Esophagus squamous epithelium (tissue), 5 donors: ENCODE measurements at places on chromosomes 11 and 22.

GRCh38 chr22:47063071-47063509, 300.6 kb downstream of the TBC1D22A start:
- DNase-seq = no peak

GRCh38 chr11:78715639-78716311, 141.1 kb upstream of the NARS2 start:
- no peak for DNase-seq

DNA sequence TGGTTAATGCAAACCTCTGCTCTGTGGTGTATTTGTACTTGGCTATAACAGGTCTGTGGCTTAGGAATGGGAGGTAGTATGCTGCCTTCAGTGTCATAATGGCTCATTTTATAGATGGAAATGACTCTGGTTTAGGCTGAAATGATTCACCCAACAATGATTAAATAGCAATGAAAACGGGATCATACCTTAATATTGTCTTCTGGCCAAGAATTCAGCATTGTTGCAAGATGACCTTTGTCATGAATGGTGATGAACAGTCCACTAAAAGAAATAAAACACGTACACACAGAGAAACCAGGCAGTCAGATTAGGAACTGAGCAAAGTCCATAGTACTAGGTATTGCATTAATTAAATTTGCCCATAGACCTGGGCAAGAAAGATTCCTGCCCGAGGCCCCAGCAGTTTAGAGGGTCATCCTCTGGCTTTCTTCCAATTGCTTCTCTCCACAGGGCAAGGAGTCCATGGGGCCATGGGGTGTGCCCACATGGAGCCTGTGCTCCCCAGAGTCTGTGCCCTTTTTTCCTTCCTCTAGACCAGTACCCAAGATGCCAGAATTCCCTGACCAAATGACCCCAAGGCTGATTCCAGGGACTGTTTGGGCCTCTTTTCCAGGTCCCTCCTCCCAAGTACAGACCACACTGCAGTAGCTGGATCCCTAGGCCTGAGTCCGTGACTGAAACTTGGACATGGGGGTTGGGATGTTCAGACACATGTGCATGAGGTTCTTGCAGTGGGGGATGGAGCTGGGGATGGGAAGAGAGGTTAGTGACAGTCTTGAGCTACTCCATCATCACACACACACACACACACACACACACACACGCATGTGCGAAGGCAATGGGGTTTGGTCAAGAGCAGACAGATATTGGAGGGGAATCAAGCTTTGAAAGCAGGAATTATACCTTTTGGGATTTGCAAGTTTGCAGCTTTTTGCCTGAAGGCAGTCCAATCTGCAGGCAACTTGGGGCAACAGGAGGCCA, 134.2 kb downstream of the CCDC81 start:
- no peak for DNase-seq

DNA sequence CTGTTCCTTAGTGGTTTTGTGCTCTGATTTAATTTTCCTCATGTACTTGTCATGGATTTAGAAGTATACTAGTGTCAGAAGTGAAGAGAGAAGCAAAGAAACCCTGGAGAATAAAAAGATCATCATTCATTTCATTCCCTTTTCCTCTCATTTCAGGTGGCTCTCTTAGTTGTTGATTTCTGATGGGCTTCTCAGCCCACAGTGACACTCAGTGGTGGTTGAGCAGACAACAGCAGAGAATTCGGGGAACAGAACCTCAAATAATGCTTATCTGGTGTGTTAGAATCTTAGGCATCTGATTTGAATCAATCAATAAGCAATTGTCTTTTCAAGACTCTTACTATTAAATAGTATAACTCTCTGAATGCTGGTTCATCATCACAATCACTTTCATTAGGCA, 1289.4 kb downstream of the FAM181B start:
- DNase-seq = no peak

- DNase-seq = no peak
Observed at GRCh38 chr11:107702723-107703122, 9.1 kb downstream of the SLN start.

DNA sequence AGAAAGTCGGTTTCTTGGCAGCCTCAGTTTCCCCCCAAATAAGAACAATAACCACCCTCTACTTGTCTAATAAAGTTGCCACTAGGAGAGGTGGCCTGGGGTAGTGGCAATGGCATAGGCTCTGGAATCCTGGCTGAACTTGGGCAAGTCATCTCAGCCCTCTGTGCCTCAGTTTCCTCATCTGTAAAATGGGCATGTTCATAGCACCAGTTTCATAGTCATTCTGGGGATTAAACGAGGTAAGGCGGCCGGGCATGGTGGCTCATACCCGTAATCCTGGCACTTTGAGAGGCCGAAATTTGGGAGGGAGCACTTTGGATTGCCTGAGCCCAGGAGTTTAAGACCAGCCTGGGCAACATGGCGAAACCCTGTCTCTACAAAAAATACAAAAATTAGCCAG, 63.0 kb downstream of the SGSM1 start:
- no peak for DNase-seq

GRCh38 chr11:13465909-13466371, 2.9 kb upstream of the BTBD10 start:
- no peak for DNase-seq

DNA sequence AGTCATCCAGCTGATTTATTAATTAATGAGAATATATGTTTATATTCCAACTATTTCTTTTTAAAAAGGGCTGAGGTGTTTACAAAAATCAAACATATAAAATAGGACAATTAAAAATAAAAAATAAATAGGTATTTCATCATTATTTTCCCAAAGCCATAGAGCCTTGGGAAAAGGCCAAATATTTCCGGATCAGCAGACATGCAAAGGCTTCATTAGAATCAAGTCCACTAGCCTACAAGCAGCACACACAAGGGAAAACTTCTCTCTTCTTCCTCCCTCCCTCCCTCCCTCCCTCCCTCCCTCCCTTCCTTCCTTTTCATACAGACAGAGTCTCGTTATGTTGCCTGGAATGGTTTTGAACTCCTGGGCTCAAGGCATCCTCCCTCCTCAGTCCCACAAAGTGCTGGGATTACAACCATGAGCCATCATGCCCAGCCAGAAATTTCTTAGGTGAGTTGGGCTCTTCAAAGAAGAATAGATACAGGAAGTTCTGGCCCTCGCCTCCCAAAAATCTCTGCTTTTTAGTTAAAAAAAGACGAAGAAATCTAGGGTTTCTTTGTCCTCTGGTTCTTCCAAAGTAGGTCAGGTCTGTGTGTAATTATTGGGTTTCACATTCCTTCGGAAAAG, 121.2 kb downstream of the SIK3 start:
- no peak for DNase-seq

DNA sequence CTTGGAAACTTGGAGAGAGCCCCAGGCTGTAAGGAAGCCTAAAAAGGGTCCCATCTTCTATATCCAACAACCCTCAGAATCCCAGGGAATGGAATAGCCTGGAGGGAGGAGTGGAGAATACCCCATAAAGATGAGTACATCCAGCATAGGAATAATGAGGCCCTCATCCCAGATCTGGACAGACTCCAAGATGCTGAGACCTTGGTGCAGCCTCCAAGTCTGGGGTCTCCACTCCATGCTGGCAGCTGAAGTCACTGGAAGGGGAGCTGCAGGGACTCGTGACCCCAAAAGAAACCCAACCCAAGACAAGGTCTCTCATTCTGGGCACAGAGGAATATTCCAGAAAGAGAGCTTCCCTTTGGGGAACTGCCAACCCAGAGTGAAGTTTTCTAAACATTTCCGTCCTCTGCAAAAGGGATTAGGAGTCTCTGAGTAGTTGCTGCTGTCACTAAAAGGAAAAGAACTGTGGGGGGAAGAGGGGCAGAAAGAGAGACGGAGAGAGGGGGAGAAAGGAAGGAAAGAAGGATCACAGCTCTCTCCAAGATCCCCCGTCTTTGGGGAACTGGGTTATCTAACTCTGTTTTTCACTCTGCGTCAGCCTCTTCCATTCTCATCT, 589 bp downstream of the SCGB1A1 start:
- no peak for DNase-seq

DNA sequence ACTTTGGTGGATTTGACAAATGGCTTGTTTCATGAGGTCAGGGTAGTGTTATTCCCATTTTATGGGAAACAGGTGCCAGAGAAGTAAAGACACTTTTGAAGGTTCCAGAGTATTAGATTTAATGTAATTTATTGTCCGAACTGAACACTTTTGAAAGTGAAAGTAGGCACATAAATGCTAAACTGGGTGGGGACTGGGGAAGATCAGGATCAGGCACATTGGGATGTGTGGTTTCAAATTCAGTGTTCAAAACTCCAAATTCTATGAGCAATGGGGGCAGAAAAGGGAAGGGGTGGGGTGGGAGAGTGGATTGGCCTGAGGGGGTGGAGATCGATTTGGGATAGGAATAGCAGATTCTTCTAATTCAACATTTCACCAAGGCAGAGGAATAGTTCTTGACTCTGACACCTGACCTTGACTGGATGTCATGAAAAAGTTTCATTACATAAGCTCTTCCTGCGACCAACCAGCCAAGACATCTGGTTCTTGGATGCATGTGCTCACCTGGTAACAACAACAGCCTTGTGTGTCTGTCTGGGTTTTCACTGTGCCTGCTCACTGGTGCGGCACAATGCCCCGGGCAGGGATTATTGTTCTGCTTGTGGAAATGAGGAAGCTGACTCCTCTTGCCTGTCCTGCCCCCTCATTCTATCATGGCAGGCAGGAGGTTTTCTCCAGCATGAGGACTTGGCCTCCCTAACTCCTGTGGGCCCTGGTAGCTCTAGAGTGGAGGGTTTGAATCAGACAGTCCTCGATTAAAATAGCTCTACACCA, 10.8 kb downstream of the PPFIBP2 start:
- DNase-seq = no peak

DNA sequence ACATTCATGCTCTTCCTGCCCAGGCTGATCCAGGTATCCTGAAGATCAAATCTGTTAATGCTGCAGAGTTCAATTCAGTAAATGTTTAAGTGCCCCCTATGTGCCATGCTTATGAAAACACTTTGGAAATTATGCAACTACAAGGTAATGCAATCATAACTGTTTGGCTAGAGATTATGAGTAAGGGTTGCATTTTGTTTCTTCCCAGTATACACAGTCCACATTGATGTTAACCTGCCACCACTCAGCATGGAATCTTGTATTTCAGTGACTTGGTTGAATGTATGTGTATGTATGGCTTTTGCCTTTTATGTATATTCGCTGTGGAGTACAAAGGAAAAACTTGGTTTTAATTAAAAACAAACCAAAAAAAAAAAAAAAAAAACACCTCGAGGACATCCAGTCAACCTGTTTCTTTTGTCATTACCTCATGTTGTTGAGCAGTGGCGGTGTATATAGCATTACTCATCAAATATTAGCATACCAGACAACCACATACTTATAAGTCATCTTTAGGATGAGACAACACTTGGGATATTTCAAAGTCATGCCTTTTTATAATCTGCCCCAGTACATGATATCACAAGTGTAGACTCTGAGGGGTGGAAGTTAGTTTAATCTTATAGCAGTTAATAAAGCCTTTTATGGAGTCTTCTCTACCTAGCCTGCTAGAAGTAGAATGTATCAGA, 86.1 kb upstream of the HORMAD2 start:
- DNase-seq = no peak

DNA sequence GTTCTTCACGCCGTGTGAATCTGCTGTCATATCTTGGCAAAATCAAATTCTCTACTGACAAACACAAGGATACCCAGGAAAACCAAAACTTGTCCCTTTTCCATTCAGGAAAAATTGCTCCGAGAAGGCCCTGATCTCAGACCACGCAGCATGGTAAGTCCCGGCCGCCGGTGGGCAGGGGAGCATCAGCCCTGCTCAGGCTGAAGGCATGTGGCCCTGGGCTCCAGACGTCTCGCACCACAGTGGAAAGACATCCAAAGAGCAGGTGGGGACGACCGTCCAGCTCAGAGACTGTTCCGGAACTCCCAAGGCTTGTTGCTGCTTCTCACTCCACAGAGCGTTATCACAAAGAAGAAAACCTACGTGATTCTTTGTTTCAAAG, 29.8 kb downstream of the TOLLIP start:
- DNase-seq = no peak

GRCh38 chr22:28594797-28595462, 84.7 kb downstream of the TTC28 start:
- no peak for DNase-seq

DNA sequence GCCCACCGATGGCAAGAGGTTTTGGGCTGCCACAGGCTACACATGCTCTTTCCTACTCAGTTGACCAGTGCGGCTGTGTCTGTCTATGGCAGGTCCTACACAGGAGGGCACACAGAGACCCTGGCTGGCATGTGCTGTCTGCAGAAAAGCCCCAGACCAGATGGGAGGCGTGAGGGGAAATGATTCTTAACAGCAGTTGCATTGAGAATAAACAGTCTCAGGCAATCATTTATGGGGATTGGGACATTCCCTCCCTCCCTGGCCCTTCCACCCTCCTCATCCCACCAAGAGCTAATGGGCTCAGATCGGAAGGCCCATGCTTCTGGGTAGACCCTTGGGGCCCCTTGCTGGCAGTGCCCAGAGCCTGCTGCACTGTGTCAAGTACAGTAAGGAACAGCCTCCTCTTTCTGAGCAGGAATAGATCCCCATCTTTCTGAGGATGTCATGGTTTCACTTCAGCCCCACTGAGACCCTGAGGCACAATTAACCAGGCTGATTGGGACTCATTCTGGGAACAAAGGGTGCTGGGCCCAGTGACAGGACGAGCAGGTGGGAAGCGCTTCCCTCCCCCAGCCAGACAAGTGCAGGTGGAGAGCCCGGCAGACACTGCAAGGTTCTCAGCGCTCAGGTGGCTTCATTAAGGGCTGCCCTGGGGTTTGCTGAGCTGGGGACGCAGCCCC, 28.3 kb downstream of the TSPAN18 start:
- DNase-seq = no peak

DNA sequence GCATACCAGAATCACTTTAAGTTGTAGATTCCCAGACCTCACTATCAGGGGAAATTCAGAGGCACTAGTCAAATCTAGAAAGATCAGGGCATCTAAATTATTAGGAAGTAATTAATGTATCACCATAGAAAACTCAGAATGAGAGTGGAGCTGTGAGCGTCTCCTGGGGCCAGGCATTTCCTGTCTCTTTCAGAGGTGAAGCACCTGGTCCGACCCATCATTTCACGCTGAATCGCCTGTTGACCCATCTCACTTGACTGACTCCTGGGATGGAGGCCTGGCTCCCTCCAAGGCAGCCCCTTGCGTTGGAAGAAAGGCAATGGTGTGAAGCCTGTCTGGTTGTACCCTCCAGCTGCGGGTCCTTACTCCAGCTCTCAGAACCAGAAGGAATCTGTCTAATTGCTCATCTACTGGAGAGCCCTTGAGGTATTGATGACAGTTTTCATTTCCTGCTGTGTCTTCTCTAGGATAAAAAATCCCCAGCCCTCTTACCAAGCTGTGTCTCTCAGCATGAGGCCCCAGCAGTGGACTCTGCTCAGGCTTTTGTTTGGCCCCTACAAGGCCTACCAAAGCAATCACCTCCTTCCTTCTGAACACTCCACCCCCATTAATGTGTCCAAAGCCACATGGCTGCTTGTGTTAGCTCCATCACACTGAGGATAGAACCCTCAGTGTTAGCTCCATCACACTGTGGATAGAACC, 93.2 kb upstream of the SYT13 start:
- no peak for DNase-seq

DNA sequence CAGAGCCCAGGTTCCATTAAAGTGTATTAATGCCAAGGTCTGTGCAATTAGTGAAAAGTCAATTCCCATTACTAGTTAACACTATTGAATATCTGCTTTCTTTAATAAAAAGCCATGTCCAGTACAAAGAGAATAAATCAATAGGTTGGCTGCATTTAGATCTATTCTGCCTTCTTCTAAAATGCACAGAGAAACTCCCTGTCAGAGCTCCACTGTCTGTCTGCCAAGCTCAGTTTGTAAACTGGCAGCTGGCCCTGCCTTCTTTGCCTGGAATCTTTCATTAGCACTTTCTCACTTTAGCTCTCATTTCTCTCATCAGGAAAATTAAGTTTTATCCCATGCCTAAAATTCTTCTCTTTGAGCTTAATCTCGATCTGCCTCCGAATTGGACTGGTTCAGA, 35.6 kb downstream of the ARL14EP start:
- DNase-seq = no peak
